Type B pancreatic cell (in vitro differentiated cells): ENCODE measurements at places on chromosomes 13 and 19.

- DNase-seq: no peak
Observed at GRCh38 chr19:49573425-49573824, 6.9 kb downstream of the NOSIP start.

DNA sequence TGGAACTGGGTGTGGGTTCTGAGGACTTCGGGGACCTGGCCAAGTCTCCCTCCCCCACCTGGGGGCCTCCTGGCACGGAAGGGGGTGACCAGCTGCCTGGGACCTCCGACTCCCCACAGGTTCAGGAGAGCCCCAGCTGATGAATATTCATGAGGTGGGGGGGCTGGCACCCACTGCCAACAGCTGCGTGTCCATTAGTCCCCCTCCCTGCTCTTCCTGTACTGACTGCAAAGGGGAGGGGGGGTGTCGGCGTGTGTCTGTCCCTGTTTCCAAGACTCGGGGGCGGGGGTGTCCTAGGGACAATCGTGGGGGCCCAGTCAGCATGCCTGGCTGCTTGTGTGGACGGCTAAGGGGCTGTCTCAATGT is 10.6 kb upstream of the NFIX start:
- DNase-seq: no peak

- DNase-seq: no peak
Observed at GRCh38 chr13:33137721-33138120, 121.5 kb downstream of the KL start.

GRCh38 chr13:85816413-85816812 is 17.2 kb upstream of the SLITRK6 start:
- DNase-seq: no peak

- no peak for DNase-seq
Observed at GRCh38 chr13:58869566-58869965, 1238.0 kb downstream of the PCDH17 start.

- DNase-seq: no peak
Observed at GRCh38 chr13:50236898-50237318, 221.7 kb downstream of the KCNRG start.

DNA sequence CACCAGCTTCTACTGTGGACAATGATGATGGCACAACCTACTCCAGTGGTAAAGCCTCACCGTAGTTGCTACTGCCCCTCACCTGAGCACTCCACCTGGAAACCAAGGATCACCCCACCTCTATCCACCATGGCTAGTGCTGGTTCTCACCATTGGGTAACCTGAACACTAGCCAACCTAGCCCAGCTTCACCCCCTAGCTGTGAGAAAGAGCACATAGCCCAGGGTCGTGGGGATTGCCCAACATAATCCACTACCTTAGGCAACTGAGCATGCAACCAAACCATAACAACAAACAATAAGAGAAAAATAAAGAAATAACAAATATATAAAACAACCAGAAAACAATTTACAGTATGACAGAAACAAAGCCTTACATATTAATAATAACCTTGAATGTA is 560.1 kb downstream of the DIAPH3 start:
- no peak for DNase-seq

- no peak for DNase-seq
Observed at GRCh38 chr13:81577601-81578195, 1236.8 kb upstream of the SPRY2 start.

DNA sequence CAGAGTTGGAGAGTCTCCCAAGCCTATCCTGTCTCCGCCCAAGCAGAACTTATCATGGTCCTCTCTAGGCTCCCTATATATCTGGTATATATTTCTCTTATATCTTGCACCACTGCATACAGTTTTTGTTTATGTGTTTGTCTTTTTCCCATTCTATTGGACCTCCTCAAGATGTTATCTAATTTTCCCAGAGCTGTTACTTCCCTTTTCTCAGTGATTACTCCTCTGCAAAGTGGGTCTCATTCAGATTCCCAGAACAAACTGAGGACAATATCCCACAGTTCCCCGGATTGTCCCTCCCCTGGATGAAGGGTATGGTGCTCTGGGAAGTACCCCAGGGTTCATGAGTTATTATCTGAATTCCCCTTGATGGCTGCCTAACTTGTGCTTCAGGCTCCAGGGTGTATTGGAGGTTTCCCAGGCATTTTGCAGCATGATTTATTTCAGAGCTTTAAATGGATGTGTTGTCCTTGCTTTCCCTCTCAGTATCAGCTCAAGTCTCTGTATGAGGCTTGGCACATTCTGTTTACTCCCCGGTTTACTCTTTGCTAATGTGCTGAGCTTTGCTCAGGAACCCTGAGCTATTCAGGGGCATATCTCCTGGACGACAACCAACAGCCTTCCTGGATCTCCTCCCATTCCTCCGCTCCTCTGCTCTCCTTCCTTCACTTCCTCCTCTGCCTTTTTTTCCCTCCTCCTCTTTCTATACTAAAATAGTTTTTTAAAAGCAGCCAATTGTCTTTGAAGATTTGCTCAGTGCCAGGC is 329.3 kb downstream of the SPRY2 start:
- no peak for DNase-seq

DNA sequence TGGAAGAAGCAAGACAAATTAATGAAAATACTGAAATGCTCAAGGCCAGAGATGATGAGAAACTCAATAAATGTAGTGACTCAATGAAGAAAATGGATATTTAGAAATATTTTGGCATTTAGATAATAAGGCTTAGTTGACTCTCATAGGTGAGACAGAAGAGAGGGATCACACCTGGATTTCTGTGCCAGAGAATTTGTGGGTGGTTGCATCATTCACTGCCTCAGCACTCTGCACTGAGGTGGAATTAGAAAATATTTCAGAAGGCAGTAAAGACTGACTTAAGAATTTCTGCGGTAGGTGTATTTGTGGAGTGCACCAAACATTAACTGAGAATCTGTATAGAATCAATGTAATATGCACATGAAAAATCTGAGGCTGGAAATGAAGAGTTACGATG is 848.3 kb upstream of the PCDH9 start:
- no peak for DNase-seq

DNA sequence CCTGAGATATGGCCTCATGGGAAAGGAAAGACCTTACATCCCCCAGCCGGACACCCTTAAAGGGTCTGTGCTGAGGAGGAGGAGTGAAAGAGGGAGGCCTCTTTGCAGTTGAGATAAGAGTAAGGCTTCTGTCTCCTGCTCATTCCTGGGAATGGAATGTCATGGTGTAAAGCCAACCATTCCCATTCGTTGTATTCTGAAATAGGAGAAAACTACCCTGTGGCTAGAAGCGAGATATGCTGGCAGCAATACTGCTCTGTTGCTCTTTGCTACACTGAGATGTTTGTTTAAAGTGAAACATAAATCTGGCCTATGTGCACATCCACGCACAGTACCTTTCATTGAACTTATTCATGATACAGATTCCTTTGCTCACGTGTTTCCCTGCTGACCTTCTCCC is 783 bp upstream of the ZNF587B start:
- DNase-seq: no peak
